Epithelial cell of prostate (primary cell): ENCODE measurements at places on chromosomes 4 and X.

DNA sequence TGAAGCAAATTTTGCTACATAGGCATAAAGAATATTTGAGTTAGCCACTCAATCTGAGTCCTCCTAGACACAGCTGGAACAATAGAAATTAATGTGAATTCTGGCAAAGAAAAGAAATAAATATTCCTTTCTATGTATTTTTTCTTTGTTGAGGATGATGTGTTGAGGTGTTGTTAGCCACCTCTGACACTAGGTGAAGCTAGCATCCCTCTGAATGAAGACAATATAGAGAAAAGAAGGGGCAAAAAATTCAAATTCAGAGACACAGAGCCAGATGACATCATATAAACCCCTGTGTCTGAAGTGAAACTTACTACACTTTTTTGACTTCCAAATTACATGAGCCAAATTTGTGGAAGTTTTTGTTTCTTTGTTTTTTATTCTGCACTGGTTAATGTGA lies 34.6 kb upstream of the TMPRSS11D start:
- DNase-seq = no peak

GRCh38 chr4:16663307-16663706 lies 235.1 kb downstream of the LDB2 start:
- no peak for DNase-seq

DNA sequence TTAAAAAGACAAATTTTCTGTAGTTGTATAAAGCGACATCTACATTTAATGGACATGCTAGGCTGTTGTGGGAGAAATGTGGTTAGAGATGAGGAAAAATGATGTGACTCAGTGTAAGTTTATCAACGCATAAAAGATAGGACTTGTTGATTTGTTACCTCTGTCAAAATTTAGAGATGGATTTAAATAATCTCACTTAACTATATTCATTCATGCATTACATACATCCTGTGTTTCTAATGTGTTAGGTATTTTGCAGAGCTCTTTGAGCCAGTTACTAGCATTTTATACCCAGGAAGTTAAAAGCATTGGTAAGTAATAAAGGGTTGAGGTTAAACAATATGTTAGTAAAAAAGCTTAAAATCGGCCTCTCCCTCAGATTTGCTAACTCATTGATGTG lies 34.3 kb downstream of the METAP1 start:
- no peak for DNase-seq

GRCh38 chrX:120406638-120407037 lies 44.7 kb downstream of the ATP1B4 start:
- DNase-seq = no peak

DNA sequence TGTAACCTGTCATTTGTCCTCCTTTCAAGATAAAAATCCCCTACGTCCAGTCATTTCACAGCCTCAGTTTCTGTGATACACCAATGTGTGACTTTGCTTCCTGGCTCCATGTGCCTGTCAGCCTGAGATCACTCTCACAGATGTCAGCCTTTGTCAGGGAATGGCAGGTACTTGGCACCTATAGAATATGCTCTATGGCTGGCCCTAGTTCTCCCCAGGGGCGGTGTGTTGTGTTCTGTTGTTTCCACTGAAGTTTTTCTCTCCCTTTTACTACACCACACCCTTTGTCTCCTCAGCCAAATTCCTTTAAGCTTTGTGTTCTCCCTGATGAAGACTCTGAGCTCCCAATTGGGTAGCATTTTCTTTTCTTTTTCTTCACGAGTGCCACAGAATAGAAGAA lies 81.7 kb downstream of the ALPK1 start:
- no peak for DNase-seq

- DNase-seq = no peak
These were observed 63.2 kb upstream of the SLC4A4 start for GRCh38 chr4:71275570-71275969.

GRCh38 chr4:602559-602942 lies 22.8 kb upstream of the PDE6B start:
- peak; percentile 14 for DNase-seq

GRCh38 chr4:153529646-153530045 lies 63.5 kb downstream of the TMEM131L start:
- DNase-seq = no peak

DNA sequence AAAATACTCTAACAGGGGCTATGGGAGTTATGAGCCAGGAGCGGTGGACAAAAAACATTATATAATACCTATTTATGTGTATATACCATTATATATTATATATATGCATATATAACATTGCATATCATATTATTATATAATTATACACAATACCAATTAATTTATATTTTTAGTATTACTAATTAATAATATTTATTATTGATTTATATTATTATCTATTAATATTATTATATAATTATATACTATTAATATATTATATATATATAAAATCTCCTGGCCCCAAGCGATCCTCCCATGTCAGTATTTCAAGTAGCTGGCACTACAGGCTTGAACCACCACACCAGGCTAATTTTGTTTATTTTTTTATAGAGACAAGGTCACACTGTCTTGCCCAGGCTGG lies 73.8 kb upstream of the JADE1 start:
- no peak for DNase-seq

DNA sequence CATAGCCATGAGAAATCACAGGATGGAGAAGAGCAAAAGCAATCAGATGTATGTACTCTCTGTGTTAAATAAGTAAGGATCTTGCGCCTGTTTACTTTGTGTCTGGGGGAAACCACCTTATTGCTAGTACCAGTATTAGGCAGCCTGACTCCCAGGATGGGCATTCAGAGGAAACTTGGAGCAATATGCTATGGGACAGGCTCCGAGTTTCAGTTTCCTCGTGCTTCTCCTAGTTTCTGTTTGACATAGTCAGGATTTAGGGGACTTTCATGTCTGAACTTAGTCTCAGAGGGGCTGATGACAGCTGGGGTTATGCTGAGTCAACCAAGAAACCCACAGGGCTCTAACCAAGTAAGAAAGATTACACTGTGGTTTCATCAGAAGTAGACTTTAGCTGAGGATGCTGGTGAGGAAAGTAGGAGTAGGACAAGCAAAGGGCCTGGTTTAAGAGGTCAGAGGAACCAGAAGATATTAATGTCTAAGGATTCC lies 13.5 kb downstream of the NSUN7 start:
- no peak for DNase-seq

GRCh38 chr4:19025031-19025430 lies 1003.5 kb upstream of the LCORL start:
- DNase-seq = no peak

DNA sequence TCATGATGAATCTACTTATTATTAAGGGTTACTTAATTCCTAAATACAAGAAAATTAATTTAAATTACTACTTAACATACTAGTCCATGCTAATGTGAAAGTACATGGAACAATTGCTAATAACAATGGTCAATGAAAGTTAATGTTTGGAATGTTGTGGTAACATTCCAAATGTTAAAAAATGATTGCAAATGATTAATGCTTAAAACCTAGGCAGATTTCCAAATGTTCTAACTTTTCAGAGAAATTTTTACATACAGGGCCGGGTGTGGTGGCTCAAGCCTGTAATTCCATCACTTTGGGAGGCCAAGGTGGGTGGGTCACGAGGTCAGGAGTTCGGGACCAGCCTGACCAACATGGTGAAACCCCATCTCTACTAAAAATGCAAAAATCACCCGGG lies 1851.3 kb upstream of the PCDH7 start:
- no peak for DNase-seq

DNA sequence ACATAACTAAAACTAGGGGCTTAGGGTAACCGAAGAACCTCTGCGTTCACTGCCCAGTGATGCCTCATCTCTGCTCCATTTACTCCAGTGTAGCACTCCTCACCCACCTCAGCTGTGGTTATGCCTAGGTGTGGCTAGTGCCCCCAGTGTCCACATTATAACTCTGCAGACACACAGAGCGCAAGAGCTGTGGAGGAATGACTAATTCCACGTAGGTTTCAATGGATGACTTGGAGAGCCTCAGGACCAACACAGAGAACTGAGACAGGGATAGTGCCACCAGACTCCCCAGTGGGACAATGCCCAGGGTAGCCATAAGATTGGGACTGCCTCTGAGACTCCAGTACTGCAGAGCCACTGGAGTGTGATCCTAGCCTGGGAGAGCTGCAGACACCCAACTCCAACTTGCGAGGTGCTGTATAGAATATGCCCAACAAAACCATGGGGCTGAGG lies 542.4 kb upstream of the DIPK2B start:
- DNase-seq = no peak

GRCh38 chr4:55398966-55399365 lies 3.2 kb downstream of the TMEM165 start:
- no peak for DNase-seq

DNA sequence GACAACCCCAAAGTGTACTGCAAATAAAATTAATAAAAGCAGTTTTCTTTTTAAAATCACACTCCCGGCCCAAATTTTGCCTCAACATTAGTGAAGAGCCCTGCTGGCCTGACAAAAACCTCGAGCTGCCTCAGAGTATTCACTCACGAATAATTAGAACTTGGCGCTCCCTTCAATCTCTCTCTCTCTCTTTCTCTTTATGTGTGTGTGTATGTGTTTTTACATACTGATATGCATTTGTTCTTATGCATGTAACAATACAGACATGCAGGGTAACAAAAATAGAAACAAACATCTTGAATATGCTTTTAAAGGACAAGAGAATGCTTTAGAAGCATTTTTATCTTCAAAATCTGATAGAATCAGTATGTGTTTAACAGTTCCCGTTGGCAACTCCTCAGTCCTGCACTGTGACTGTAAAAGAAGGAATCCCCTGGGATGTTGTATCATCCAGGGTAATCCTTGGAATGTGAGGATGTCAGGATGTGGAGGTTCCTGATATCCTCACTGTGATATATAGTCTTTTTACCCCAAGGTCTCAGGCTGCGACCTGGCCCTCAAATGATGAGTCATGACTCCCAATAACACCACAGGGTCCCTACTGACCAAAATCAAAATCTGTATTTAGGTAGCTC lies 53.0 kb downstream of the PTCHD1 start:
- no peak for DNase-seq

DNA sequence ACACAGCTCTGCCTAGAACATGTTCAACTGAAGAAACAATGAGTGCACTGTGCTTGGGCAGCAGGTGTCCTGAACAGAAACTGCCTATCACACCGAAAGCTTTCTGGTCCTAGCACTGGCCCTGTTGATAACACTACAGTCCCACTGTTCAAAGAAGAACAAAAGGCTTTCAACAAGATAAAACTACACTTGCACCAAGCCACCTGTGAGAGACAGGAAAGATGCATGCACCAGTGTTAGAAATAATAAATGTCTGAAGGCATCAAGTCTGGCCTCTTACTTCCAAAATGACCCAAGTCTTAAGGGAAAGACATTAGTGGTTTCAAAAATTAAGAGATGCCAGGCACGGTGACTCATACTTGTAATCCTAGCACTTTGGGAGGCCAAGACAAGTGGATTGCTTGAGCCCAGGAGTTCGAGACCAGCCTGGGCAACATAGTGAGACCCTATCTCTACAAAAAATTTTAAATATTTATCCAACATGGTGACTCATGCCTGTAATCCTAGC lies 68.7 kb downstream of the APBB2 start:
- DNase-seq = no peak

DNA sequence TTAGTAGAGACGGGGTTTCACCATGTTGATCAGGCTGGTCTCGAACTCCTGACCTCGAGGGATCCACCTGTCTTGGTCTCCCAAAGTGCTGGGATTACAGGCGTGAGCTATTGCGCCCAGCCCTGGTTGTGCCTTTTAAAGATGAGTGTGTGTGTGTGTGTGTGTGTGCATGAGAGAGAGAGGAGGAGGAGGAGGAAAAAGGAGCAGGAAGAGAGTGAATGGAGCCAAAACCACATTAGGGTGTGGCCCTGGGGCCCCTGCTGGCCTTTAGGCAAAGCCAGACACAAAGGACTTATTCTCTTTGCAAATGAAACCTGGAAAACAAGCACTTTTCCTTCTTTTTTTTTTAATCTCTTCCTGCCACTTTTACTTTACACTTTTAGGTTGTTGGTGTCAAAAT lies 48.2 kb upstream of the KLF3 start:
- no peak for DNase-seq

- peak; percentile 91 for DNase-seq
These were observed 113.3 kb upstream of the CPEB2 start for GRCh38 chr4:14888790-14889572.

- DNase-seq = peak; percentile 14
These were observed 343.6 kb upstream of the TACR3 start for GRCh38 chr4:104063341-104063740.

GRCh38 chr4:165402375-165402774 lies 23.6 kb downstream of the CPE start:
- DNase-seq = no peak

DNA sequence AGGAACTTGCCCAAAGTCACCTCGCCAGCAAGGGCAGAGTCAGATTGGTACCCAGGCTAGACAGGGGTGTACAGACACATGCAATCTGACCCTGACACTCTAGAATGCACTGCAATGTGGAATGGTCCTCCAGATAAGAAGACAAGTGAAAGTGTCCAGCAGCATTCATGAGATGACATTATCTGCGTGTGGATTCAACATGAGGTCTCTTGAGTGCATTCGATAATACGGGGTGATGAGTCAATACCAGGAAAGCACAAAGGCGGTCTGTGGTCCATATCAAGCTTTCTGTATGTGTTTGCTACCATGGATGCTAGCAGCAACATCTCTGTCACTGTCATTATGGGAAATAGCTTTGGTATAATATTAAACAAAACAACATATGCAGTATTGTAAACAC lies 6.8 kb upstream of the XAGE3 start:
- no peak for DNase-seq

- no peak for DNase-seq
These were observed 7.1 kb downstream of the KLF3 start for GRCh38 chr4:38670939-38671591.

- DNase-seq = no peak
These were observed 9.1 kb downstream of the SYN1 start for GRCh38 chrX:47610511-47610910.

DNA sequence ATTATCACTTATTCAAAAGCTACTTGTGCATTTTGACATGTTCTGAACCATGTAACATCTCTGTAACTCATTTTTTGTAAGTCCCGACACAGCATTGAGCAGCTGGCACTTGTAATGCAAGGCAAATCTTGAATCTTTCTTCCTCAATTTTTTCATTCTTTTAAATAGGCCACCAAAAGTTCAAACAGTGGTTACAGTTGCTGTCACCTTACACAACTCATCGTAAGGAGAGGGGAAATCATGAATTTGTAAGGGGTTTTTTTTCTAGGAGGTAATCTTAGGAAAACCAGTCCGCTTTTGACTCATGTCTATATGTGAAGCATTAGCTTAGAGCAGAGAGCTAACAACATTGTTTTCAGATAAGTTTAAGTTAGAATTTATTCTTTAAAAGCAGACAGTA lies 124.5 kb downstream of the PDLIM5 start:
- no peak for DNase-seq

- no peak for DNase-seq
These were observed 104.1 kb downstream of the KLHL4 start for GRCh38 chrX:87621697-87622096.

GRCh38 chr4:64617800-64618199 lies 208.6 kb upstream of the TECRL start:
- DNase-seq = no peak

- peak; percentile 20 for DNase-seq
These were observed 40.4 kb downstream of the ENPEP start for GRCh38 chr4:110516106-110516922.

GRCh38 chr4:26360864-26361263 lies 40.0 kb downstream of the RBPJ start:
- DNase-seq = no peak
